Esophagus muscularis mucosa (tissue), 4 donors: ENCODE measurements at places on chromosomes 16 and 17.

DNA sequence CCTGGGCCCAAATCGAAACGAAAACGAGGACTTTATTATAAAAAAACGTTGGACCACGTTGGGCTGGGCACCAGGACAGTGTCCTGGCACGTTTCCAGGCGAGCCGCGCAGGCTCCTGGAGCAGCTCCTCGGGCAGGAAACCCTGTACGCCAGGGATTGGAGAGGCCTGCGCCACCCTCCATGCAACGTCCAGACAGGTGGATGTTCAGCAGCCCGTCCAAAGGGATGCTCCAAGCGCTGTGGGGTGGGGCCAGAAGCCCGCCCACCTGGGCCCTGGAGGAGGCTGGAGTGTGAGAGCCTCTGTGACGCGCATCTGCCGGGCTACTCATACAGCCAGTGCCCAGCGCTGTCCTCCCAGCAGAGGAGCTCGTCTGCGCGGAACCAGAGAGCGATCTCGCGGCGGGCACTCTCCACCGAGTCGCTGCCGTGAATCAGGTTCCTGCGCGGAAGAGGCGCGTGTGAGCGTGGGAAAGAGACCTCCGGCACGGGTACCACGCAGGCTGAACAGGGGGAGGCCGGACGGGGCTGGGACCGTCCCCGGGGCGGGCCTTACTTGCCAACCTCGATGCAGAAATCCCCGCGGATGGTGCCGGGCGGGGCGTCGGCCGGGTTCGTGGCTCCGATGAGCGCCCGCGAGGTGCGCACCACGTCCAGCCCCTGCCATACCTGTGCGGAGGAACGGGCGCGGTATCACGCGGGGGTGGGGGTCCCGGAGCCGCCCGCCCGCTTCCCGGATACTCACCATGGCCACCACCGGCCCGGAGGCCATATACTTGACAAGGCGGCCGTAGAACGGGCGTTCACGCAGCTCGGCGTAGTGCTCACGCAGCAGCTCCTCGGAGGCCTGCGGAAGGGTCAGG, 785 bp downstream of the NME3 start:
- DNase-seq: no peak

GRCh38 chr17:75823257-75824041, 20.8 kb downstream of the UNC13D start:
- no peak for DNase-seq

DNA sequence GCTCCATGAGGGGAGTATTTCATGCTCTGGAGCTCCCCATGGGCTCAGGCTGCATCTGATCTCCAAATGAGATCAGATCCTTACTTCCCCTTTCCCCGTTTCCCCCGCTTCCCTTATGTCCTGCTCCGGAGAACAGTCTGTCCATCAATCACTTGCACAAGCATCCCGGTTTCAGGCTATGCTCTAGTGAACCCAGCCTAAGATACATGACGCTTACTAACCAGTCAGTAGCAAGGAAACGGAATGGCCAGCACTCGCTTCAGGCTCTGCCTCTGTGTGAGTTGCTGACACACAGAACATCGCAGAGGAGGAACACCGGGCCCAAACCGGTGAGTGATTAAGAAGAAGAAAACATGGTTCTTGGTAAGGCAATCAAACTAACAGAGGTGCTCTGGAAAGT, 9.4 kb upstream of the ATP5MC1 start:
- no peak for DNase-seq

GRCh38 chr17:82065193-82065637, 389 bp downstream of the DUS1L start:
- DNase-seq: no peak

DNA sequence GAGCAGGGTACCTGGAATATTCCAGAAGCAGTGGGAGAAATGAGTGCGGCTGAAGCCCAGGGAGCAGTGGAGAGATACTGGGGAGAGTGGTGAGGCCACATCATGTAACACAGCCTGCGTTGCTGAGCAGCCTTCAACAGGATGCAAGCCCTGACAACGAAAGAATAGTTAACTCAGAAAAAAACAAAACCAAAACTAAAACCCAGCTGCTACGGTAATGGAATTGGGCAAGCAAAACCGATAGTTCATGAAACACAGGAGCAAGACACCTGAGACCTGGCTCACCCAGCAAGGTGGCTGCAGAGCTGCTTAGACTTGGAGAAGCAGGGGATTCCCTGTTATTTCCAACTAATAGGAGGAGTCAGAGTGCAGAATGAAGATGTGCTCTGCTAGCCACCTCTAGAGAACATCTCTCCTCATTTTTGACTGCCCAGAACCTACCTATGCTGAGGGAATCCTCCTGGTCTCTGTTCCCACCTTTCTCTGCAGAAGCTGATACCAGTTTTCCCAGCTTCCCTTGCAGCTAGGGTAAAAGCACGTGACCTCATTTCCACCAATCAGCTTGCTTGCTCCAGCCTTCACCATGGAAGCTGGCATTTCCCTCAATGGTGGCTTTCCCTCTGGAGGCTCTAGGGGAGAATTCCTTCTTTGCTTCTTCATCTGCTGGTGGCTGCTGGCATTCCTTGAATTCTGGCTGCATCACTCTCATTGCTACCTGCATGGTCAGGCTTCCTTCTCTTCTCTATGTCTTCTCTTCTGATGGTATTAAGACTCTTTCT, 59.4 kb upstream of the XYLT1 start:
- DNase-seq: no peak

GRCh38 chr16:12826559-12826958, 22.9 kb upstream of the CPPED1 start:
- no peak for DNase-seq

GRCh38 chr16:24853830-24854229, 8.1 kb downstream of the SLC5A11 start:
- no peak for DNase-seq

DNA sequence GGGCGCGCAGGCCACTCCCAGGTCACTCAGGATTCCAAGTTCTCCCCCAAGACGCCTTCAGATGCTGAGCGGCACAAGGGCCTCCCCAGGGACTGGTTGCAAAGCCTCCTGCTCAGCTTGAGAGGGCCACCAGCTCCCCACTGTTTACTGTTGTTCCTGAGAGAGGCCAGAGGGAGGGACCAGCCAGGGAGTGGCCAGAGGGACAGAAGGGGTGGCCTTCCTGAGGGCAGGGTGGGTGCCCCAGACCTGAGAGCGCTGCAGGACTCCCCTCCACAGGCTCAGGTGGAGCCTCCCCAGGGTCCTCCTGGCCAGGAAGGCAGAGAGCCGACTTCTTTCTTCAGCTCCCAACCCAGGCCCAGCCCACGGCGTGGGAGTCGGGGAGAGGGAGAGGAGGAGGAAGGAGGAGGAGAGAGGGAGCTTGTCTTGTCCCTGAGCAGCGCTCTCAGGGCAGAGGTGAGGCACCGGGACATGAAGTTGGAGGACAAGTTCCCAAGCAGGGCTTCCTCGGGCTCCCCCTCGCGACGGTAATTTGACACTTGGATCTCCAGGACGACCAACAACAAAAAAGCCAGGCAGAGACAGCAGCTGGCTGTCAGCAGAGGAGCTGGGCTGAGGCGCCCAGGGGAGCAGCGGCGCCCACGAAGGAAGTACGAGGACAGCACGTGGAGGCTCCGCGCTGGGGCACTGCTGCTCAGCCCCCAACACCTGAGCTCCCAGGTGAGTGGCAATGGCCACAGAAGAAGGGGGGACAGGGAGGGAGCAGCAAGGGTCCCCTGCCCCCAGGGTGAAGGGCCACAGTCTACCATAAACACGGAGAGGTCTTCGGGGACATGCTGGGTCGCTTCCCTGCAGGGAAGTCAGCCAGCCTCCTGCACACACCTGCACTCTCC, 497 bp downstream of the SMIM5 start:
- peak; percentile 96 for DNase-seq

DNA sequence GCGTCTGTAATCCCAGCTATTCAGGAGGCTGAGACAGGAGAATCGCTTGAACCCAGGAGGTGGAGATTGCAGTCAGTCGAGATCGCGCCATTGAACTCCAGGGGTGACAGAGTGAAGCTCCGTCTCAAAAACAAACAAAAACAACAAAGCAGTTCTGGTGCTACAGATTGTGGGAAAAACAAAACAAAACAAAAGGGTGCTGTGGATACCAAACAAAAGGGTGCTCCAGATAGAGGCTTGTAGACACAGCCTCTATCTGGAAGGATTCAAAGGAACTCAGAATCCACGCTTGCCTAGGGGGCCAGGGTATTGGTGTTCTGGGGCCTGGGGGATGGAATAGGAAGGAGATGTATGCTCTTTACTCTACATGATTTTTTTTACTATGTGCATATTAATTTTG, 2.5 kb downstream of the MYLK3 start:
- no peak for DNase-seq

DNA sequence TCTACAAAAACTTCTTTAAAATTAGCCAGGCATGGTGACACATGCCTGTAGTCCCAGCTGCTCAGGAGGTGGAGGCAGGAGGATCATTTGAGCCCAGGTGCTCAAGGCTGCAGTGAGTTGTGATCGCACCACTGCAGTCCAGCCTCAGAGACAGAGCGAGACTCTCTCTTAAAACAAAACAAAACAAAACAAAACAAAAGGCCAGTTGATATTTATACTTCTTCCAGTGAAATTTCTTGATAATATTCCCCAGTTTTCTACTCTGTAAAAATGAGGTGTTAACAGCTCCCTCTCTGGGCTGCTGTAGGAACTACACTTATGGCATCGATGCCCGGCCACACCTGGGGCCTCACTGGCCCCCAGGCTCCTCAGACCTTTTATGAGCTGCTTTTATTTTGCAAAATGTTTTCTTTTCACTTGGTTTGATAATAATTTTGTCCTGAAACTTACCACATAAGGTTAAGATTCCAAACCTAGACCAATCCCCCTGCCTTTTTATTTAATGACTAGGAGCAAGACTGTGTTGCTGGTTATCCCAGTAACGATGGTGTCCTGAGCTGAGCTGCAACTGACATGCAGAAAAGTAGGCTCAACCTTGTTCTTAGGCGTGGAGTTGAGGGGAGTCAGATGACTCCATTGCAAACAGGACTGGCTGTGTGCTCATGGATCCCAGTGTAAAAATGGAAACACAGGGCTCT, 17.6 kb downstream of the MAPK8IP3 start:
- no peak for DNase-seq
